ENCODE measurements at places on chromosomes 1 and 21.

GRCh38 chr1:109808703-109809102, 45.0 kb upstream of the EPS8L3 start:
- no peak for DNase-seq

DNA sequence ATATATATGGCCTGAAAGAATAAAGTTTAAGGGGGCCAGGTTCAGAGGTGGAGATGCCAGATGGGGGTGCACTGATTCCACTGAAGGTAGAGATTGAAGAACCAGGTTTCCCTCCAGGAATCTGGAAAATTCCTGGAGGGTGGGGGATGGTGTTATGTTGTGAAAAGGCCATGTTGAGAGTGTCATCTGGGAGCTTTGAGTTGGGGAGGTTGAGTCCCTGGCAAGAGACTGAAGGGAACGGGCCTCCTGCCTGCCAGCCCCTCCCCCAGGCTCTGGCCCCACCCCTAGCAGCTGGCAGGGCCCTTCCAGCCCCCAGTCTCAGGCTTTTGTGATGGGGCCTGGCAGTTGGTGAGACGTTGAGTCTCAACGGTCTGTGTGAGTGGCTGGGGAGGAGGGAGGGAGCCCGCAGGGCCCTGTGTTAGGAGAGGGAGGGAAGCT, 4.1 kb downstream of the PTPRU start:
- peak; percentile 33 for DNase-seq

DNA sequence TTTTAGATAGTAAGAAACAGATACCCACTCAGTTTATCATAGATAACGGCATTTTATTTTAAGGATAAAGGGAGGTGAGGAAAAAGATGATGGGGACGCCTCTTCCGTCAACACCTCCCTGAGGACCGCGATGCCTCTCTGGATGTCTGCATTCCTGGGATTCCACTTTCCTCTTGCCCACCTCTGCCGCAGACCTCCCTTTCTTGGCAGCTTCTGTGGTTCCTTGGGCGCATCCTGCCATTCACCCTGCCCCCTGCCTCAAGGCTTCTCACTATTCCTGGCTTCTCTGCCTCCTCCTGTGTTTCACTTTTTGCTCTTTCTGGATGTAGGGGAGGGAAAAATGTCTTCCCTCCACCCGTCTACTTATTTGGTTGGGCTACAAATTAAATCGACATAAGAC, 19.9 kb downstream of the HUNK start:
- no peak for DNase-seq

GRCh38 chr1:93087532-93087931, 8.4 kb downstream of the MTF2 start:
- no peak for DNase-seq

DNA sequence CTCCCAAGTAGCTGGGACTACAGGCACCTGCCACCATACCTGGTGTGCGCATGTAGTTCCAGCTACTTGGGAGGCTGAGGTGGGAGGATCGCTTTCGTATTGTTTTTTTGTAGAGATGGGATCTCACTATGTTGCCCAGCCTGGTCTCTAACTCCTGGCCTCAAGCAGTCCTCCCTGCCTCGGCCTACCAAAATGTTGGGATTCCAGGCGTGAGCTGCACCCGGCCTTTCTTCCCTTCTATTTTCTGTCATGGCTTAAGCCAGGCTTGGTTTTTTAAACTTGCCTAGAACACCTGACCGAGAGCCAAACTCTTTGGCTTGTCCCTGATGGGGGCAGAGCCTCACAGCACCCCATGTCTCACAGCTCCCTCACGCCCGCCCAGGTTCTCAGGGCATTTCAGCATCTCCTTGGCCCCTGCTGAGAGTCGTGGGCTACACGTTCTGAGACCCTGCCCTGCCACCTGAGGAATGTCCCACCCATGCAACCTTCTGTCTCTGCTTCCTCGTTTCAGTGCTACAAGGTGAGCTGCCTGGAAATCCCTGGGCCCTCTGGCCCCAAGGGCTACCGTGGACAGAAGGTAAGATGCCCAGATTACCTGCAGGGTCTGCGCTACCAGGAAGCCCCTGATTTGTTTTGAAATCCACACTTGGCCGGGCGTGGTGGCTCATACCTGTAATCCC, 15.7 kb downstream of the COL6A2 start:
- DNase-seq = no peak

DNA sequence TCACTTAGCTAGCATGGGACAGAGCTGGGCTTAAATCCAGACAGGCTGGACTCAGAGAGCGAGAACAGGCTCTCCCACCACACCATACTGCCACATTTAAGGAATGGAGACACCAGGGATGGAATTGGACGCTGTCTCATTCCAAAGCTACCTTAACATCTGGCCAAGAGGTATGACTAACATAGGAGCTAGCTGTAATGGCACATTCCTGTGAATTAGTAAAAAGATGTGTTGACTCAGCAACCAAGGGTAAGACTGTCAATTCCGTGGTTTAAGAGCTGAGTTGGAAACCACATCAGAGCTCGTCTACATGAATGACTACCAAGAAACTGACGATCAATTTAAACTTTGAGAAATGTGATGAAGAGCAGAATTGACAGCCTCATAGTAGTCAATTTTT, 8.3 kb upstream of the TNFRSF9 start:
- DNase-seq = no peak

Data from SK-N-DZ (cell line).